ENCODE measurements at places on chromosomes 4 and X. TPM values are rescaled to one million over a fixed set of nuclear protein-coding genes. Genes with fewer than 3 reads are reported as not detected.

Gene RENBP
- total RNA-seq = not detected

Gene SPANXC
- total RNA-seq = not detected

Gene KIAA1210
- 0.07 TPM for total RNA-seq

Gene NLGN3
- 0.29 TPM for total RNA-seq

Gene CAPN6
- total RNA-seq = not detected

Gene SSX2
- total RNA-seq = not detected

Gene FGF2
- total RNA-seq = 4.0 TPM

Gene PPP1R2C
- total RNA-seq = not detected

Gene PRRG1
- 10.8 TPM for total RNA-seq

Measured in PC-3 (cell line).